H1 (cell line): ENCODE measurements at places on chromosomes 2 and 18. TPM values are rescaled to one million over a fixed set of nuclear protein-coding genes. Genes with fewer than 3 reads are reported as not detected.
A peak's percentile ranks its signal among the peaks of the same experiment; 100 is the strongest.

The MAP3K19 gene
- not detected in 2 replicates for total RNA-seq

The TRABD2A gene
- 18.6 and 19.7 TPM in 2 replicates for total RNA-seq

DNA sequence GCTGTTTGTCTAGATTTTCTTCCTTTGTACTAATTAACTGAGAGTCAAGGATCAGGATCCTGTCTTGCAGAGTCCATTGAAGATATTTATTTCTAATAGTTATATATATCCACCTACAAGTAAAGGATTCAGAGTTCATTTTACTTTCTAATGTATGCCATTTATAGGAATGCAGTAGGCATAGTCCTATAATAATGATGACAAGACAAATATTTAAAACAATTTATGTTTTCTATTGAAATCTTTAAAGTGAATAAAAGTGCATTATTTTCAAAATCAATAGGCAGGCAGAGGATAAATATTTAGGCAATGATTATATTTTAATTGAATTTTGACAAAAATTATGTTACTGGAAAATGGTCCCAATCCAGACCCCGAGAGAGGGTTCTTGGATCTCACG, 1430.8 kb upstream of the NXPH2 start:
- no peak for DNase-seq
- no peaks in the 10 kb centered on the region for H3K36me3 ChIP-seq
- H3K4me1 ChIP-seq = no peaks in the 10 kb centered on the region
- H3K27me3 ChIP-seq = no peaks in the 10 kb centered on the region

- H3K4me1 ChIP-seq = no peaks in the 10 kb centered on the region
- DNase-seq = no peak
- no peak overlapping the region for H3K27ac ChIP-seq
- no peaks in the 10 kb centered on the region for H3K27me3 ChIP-seq
- H3K36me3 ChIP-seq = no peaks in the 10 kb centered on the region
These were observed 110.6 kb upstream of the SIX2 start for GRCh38 chr2:45119855-45120254.

- no peak for DNase-seq
- no peaks in the 10 kb centered on the region for H3K27me3 ChIP-seq
- no peak overlapping the region for H3K27ac ChIP-seq
These were observed 85.0 kb downstream of the WDSUB1 start for GRCh38 chr2:159201360-159202063.

DNA sequence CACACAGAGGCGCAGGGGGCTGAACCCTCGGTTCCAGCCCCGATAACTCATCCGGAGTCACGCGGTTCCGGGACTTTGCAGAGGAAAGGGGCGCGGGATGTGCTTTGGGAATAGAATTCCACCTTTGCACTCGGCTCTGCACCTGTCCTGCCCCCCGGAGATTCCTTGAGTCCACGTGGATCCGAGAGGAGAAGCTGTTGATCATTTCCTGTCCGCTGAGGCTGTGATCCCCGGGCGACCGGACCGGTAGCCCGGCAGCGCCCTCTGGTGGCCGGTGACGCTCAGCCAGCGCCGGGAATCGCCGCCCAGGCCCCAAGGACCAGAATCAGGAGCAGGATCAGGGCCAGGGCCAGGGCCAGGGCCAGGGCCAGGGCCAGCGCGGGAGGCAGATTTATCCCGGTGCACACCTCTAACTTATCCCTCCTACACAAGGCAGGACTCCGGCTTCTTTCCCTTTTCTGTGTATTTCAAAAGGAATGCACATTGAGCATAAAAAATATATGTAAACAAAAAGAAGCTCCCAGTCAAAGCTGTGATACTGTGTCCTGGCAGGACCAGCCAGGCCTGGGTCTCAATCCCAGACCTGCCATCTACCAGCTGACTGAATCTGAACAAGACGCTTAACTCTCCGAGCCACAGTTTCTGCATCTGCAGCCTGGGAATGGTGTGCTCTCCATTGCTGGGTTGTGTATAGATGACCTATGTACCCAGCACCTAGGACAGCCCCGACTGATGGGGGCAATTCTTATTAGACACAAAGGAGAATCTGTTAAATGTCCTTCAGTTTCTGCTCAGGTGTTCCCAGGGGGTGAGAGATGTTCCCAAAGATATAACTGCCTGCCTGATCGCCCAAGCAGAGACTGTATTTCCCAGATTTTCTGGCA, 8.5 kb upstream of the SPATA3 start:
- H3K36me3 ChIP-seq = no peaks in the 10 kb centered on the region
- H3K27ac ChIP-seq = no peak overlapping the region
- DNase-seq = peak; percentile 98
- no peaks in the 10 kb centered on the region for H3K27me3 ChIP-seq

DNA sequence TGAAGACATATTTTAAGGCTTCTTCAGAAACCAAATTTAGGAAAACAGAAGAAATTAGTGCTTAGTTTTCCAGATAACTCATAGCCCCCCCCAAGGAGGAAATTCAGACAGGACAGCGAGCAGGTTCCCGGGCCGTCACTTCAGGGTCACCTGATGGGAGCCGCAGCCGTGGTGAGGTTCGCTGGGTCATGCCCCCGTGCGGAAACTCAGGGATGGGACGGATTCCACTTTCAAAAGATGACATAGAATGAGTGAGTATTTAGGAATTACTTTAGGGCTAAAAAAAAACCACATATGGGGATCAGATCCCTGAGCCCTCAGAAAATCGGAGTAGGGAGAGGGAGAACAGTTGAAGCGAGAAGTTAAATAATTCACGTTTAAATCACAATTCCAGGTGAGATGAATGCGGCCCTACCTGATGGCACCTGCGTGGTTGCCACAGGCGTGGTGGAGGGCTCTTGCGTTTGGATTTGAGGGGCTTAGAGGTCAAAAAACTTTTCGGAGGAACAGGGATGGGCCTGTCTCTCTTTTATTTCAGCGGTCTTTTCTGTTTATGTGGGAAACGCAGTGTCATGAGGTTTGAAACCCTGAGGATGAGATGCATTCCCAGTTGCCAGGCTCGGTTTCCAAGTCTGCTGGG, 114.4 kb downstream of the NFATC1 start:
- H3K36me3 ChIP-seq = no peaks in the 10 kb centered on the region

The TLX2 gene
- total RNA-seq = 0.15 and 0.17 TPM in 2 replicates
